IPS DF 6.9 (cell line): ENCODE measurements at places on chromosomes 1 and 21.

GRCh38 chr1:95207223-95207935, 26.6 kb upstream of the RWDD3 start:
- no peak for DNase-seq

- DNase-seq: no peak
These were observed 160.1 kb upstream of the CSF3R start for GRCh38 chr1:36642802-36643201.

DNA sequence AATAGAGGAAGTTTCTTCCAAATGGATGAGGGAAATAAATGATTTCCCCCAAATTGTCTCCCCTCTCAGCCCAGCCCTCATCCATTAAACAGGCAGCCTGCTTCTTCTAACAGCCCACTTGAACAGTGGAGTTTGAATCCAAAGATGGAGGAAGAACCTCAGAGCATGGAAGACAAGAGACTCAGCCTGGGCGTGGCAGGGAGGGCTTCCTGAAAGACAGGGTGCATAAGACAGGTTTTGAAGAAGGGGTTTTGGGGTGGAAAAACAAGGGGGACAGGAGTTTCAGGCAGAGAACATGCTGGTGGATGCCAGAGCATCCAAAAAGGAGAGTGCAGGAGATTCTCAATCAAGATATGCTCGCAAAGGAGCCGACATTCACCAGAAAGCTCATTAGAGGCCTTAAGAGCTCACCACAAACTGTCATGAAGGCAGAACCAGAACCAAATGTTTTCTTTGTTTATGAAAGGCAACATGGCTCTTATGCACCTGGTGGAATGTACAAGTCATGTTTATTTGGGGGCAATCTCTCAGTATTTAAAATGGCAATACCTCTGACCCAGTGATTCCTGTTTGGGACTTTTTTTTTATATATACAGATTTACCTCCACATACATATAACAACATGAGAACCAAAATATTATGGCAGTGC, 26.5 kb upstream of the TSPEAR start:
- DNase-seq: no peak

DNA sequence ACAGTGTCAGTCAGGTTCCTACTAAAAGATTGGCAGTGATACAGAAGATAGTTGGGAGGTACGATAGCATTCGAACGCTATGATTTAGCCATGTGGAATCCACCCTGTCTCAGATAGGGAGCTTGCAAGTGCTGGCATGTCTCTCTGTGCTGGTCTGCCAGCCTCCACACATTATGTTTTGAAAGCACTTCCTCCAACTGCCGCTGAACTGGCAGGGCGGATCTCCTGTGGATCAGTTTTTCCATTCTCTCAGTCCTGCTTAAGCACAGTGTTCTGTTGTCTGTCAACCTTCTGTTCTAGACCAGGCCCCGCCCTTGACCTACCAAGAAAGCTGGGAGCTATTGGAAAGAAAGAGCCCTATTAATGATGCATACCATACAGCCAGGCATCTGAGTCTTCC, 65.5 kb upstream of the PALMD start:
- no peak for DNase-seq

GRCh38 chr1:28036431-28036830, 52.0 kb downstream of the EYA3 start:
- DNase-seq: no peak
